ENCODE measurements at places on chromosomes 12 and 14. TPM values are rescaled to one million over a fixed set of nuclear protein-coding genes. Genes with fewer than 3 reads are reported as not detected.
A peak's percentile ranks its signal among the peaks of the same experiment; 100 is the strongest.

DNA sequence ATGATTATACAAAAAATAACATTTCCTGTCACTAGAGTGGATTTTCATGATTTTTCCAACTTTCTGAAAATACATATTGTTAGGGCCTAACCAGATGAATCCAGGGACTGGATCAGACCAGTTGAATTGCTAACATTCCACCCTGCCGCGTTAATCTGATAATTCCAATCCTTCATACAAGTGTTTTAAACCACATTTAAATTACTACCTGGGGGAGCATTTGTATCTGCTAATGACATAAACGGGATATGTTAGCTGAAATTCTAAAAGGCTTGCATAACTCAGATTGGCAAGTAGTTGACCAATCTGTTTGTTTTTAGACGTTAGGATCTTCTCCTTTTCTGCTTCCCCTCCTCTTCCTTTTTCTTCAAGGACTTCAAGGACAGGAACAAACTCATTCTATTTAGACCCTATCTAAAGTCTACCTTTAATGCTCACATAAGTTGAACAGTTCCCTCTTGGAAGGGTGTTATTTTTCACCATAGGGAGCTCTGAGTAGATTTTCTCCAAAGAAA, 239.0 kb downstream of the ADAMTS20 start:
- no peak overlapping the region for H3K27ac ChIP-seq
- H3K4me1 ChIP-seq = no peaks in the 10 kb centered on the region
- no peaks in the 10 kb centered on the region for H3K36me3 ChIP-seq
- no peak overlapping the region for H3K4me3 ChIP-seq
- H3K27me3 ChIP-seq = no peaks in the 10 kb centered on the region

GRCh38 chr12:97385121-97385520, 77.5 kb upstream of the RMST start:
- no peak for DNase-seq
- H3K27ac ChIP-seq = no peak overlapping the region
- H3K27me3 ChIP-seq = no peaks in the 10 kb centered on the region
- no peak overlapping the region for H3K4me3 ChIP-seq
- H3K36me3 ChIP-seq = no peaks in the 10 kb centered on the region

DNA sequence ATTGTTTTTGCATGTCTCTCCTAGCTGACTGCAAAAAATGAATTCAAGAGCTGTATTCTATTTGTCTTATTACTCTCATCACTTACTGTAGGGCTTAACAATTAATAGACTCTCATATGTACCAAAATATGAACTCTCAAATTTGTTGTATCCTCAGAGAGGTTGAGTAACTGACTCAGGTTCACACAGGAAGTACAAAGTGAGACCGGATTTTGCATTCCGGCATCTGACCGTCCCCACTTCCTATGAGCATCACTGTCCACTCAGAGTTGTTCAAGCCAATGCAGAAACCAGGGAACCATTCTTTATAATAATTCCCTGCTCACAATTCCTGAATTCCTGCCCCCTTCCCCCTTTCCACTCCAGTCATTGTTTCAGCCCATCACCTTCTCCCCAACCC, 113.3 kb upstream of the AMIGO2 start:
- peak; percentile 52 for DNase-seq
- H3K36me3 ChIP-seq = peaks cover 35% of the 10 kb centered on the region
- peak overlapping the region; percentile 69 for H3K4me3 ChIP-seq
- H3K4me1 ChIP-seq = peaks cover 71% of the 10 kb centered on the region

- no peaks in the 10 kb centered on the region for H3K36me3 ChIP-seq
- H3K4me3 ChIP-seq = no peak overlapping the region
- DNase-seq = no peak
- H3K27ac ChIP-seq = no peak overlapping the region
- no peaks in the 10 kb centered on the region for H3K4me1 ChIP-seq
- no peaks in the 10 kb centered on the region for H3K27me3 ChIP-seq
Observed at GRCh38 chr14:28243600-28243999, 523.0 kb upstream of the FOXG1 start.

DNA sequence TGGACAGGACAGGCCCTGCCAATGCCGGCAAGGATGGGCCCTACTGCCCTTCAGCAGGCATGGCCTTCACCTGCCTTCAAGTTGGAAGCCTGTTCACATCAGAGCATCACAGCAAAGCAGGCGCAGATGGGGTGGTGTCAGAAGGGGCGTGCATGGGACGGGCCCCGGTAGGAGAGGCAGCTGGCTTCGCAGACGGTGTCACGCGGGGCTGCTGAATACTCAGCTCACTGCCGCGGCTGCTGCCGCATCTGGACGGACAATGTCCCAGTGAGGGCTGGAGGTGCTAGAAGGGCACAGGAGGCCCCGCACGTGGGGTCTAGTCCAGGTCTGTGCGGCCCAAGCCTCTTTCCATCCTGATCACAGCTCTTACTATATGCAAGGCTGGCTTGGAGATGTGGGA, 42.1 kb downstream of the LRCOL1 start:
- no peak overlapping the region for H3K27ac ChIP-seq
- DNase-seq = no peak
- H3K36me3 ChIP-seq = no peaks in the 10 kb centered on the region
- peaks cover 8% of the 10 kb centered on the region for H3K4me1 ChIP-seq

The AKAP5 gene
- total RNA-seq = 2.1 TPM

The WNT1 gene
- total RNA-seq = 1.1 TPM

The KRT83 gene
- total RNA-seq = not detected

The OR4E2 gene
- not detected for total RNA-seq

The AKAP3 gene
- 2.8 TPM for total RNA-seq

The CD69 gene
- 116 TPM for total RNA-seq

The TAS2R46 gene
- 1.4 TPM for total RNA-seq
